ENCODE measurements at places on chromosomes 16 and 17.

DNA sequence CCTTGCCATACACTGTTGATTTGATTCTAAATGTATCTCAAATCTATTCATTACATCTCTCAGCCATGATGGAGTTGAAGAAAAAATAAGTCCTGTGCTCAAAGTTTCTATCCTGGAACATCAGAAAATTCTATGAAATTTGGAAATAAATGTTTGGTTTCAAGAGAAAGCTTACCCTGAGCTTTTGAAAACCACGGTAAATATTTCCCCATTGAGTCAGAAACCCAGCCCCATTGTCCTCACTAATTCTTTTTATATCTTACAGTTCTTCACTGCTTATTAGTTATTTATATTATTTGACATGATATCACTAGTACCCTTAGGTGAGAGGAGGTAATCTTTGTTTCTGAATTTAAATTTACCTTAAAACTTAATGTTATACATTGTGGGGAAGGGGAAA is 128.5 kb downstream of the MRTFB start:
- no peak for DNase-seq

DNA sequence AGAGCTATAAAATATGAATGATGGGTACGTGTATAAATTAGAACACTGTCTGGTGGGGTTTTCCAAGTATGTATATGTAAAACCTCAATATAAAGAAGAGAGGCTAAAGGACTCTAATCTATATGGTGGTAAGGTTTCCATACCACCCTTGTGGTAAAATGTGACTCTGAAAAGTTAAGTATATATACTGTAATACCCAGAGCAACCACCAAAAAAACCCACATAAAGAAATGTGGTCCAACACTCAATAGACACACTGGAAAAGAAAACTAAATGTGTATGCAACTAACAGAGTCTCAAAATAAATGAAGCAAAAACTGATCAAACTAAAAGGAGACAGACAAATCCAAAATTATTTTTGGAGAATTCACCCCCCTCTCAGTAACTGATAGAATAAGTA is 72.2 kb downstream of the XPO6 start:
- no peak for DNase-seq

- DNase-seq, result no peak
Measured at GRCh38 chr17:61135782-61136181, 263.9 kb upstream of the TBX2 start.

- DNase-seq, result no peak
Measured at GRCh38 chr16:66717112-66717675, 20.7 kb upstream of the CMTM4 start.

DNA sequence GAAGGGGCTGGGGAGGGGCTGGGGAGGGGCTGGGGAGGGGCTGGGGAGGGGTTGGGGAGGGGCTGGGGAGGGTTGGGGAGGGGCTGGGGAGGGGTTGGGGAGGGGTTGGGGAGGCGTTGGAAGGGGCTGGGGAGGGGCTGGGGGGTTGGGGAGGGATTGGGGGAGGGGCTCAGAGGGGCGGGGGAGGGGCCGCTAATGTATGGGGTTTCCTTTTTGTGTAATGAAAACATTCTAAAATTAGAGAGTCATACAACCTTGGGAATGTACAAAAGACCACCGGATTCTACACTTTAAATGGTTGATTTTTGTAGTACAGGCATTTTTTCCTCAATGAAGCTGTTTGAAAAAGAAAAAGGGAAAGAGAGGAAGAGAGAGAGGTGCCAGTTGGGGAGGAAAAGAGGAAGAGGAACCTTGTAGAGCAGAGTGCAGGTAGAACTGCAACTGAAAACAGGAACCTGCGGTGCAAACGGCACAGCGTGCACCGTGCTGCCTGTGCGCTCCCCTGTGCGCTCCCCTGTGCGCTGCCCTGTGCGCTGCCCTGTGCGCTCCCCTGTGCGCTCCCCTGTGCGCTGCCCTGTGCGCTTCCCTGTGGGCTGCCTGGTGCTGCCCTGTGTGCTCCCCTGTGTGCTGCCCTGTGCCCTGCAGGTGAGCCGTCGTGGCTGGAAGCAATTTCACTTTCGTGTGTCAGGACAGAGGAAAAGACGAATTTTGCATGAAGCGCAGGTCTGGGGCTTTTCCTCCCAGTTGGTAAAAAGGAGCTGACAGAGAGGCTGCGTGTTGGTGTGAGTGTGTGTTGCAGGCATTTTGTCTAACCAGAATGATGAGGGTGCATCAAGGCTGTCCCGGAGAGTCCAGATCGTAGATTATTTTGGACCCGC is 40.8 kb downstream of the METRNL start:
- DNase-seq, result no peak

DNA sequence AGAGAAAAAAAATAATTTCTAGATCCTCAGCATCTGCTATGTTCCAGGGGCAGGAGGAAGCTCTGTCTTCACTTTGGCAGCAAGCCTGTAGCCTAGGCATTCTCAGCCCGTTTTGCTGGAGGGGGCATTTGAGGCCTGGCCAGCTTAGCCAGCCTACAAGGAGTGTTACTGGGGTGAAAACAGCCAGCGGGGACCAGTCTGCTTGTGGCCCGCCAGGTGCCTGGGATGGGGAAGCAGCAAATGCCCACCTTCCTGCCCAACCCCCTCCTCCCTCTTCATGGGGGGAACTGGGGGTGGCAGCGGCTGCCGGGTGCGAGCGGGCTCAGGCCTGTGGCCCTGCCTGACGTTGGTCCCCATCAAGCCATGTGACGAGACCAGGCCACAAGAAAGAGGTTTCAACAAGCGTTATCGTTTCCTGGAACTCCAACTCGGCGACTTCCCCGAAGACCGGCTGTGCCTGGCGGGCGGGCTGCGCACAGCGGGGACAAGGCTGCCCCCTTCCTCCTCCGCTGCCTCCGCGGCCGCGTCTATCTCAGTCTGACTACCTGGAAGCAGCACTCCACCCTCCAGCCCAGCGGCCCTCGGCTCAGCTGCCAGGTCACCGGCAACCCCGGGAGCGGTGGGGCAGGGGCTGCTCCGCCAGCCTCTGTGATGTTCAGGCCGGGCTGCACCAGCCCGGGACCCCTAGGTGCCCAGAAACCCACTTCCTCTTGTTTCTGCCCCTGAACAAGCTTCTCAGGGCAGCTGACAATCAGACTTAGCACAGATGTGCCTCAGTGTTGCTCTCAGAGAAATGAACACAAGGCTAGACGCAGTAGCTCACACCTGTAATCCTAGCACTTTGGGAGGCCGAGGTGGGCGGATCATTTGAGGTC is 22.9 kb downstream of the SOCS1 start:
- no peak for DNase-seq

DNA sequence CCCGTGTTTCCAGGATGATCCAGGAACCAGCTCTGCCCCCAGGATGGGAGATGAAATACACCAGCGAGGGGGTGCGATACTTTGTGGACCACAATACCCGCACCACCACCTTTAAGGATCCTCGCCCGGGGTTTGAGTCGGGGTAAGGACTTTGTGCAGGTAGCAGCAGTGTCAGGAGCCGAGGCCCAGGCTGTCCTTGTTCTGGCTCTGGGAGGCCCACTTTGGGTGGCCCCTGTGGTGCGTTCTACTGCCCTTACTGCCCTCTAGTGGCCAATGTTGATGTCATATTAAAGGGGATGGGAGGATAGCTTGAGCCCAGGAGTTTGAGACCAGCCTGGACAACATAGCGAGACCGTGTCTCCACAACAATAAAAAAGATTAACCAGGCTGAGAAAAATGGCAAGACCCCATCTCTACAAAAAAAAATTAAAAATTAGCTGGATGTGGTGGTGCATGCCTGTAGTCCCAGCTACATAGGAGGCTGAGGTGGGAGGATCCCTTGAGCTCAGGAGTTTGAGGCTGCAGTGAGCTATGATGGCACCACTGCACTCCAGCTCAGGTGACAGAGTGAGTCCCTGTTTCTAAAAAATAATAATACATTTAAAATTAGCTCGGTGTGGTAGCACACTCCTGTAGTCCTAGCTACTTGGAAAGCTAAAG is 20.9 kb upstream of the CLEC18A start:
- no peak for DNase-seq

GRCh38 chr17:5772720-5773119 is 188.4 kb upstream of the NLRP1 start:
- no peak for DNase-seq

DNA sequence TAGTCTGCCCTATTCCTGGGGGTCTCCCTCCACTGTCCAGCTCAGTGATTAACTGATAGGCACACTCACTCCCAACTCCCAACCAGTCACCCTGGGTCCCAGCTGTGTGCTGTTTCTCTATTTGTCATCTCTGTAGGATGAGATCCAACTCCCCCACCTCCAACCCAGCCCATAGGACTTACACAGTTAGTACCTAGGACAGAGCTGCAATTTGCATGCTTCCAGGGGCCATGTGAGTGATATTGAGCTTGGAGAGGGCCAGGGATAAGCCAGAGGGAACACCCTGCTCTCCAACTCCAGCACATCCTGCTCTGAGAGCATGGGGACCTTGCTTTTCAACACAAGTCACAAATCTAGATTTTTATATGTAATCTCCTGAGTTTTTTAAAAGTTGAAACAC is 8.8 kb downstream of the C17orf113 start:
- no peak for DNase-seq

GRCh38 chr16:19837331-19837980 is 47.2 kb downstream of the GPRC5B start:
- no peak for DNase-seq

GRCh38 chr17:50843150-50843905 is 7.9 kb downstream of the WFIKKN2 start:
- no peak for DNase-seq

- DNase-seq, result peak; percentile 9
Measured at GRCh38 chr16:24689128-24689527, 40.3 kb upstream of the TNRC6A start.

DNA sequence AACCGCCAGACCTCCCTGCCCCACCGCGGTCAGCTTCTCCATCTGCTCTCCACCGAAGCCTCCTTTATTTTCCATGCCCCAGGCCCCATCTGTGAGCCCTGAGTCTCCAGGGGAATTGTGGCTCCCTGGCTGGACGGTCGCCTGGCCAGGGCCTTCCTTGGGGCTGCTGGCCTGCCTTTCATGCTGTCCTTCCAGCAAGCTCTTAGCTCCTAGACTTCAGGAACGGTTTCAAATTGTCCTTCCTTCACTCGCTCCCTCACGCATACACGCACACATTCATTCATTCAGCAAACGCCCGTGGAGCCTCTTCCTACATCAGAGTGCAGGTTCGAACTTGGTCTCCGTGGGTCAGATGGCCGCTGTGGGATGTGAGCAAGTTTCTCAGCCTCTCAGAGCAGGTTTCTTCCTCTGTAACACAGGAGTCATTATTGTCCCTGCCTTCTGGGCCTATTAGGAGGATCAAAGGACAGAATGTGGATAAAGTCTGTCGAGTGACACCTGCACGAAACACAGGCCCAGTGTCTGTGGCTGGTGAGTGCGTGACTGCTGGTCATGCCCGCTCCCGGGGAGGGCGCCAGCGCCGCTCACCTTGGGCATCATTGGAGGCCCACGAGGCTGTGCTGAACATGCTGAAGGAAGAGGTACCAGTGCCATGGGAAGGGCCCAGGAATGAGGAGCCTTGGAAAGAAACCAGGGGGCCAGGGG is 18.7 kb upstream of the GSE1 start:
- no peak for DNase-seq

DNA sequence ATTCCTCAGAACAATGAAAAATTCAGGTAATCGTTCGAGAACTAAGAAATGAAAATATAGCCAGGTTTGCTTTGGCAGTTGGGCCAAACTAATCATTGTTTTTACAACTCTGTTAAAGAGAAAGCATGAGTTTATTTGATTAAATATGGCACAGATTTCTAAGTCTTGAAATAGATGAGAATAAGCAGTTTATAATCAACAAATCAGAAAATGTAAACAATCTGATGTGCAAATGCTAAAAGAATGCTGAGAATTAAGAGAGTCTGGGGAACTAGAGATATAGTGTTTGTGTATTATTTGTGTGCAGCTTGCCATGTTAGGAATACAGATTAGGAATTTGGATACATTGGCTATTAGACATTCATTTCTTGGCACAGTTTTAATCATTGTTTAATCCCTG is 212.5 kb downstream of the TANC2 start:
- no peak for DNase-seq

- no peak for DNase-seq
Measured at GRCh38 chr17:2990396-2990795, 73.0 kb downstream of the OR1D5 start.

- no peak for DNase-seq
Measured at GRCh38 chr16:46730126-46730525, 18.0 kb downstream of the MYLK3 start.

DNA sequence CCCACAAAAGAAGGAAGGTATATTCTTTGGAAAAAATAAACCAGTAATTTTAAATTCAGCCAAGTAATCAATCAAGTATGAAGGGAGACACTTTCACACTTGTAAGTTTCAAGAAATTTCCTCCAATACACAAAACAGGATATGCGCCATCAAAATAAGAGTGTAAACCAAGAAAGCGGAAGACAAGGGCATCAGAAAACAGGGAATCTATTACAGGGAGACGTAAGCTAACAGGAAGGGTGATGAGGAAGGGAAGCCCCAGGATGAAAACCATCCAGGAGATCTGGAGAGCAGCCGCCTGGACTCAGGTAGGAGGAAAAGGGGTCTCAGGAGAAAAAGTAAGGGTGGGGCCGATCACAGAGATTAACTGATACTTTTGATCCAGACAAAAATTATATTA is 31.8 kb upstream of the PITPNM3 start:
- DNase-seq, result no peak

DNA sequence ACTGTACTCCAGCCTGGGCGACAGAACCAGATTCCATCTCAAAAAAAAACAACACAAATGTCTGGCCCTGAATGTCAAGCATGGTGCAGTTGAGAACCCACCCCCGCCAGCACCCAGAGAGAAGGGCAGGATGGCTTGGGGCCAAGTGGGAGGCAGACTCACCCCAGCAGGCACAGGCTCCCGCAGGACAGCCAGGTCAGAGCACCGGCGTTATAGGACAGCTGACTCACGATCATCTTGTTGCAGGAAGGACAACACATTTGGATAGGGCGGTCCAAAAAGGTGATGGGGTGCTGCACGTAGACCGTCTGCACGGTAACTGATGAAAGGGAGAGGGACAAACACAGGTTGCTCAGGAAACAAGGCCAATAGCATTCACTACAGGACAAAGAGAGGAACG is 33.3 kb downstream of the LITAF start:
- DNase-seq, result no peak

DNA sequence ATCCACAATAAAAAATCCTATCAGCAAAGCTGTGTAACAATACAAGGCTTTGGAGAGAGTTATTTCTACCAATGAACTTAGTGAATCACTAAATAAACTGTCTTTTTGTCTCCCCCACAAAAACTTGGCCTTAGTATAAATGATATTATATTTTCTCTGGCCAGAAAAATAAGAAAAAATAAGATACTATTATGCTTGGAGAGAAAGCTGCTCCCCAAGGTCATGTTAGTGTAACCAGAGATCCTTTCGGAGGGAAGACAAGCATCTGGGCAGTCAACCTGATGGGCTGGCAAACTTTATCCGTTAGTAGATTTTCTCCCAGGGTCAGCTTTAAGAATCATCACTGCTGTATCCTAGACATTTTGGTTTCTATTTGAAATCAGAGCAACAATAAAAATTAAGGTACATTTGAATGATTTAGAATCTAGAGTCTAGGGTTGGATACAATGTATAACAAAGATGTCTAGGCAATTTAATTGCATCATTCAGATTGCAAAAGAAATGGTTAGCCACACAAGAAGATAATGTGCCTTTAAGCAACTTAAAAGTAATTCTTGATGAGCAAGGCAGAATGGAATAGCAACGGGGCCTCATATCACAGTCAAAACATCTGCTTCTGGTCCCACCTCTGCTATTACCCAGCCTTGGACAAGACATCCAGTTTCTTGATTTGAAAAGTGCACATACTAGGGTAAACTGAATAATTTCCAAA is 280.4 kb downstream of the SLC39A11 start:
- no peak for DNase-seq
